Activated CD4-positive, alpha-beta T cell treated with anti-CD3 and anti-CD28 coated beads for 1 hour (primary cell): ENCODE measurements at places on chromosomes 2 and 18.
A peak's percentile ranks its signal among the peaks of the same experiment; 100 is the strongest.

DNA sequence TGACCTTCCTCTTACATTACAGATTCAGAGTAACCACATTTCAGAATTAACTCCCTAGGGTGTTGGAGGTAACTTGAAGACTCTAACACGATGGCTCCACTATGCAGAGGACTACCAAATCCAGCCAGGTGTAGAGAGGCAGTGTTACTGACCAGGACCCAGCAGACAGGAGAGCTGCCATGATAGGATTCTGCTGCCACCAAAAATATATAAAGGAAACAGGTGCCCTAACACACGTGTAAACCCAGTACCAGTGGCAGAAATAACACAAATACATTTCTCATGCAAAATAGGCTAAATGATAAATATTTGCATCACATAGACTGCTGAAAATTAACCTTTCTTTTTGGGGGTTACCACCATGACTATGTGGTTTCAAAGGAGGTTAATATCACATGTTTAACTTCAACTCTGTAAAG lies 7.0 kb downstream of the ZBTB14 start:
- DNase-seq, result no peak

DNA sequence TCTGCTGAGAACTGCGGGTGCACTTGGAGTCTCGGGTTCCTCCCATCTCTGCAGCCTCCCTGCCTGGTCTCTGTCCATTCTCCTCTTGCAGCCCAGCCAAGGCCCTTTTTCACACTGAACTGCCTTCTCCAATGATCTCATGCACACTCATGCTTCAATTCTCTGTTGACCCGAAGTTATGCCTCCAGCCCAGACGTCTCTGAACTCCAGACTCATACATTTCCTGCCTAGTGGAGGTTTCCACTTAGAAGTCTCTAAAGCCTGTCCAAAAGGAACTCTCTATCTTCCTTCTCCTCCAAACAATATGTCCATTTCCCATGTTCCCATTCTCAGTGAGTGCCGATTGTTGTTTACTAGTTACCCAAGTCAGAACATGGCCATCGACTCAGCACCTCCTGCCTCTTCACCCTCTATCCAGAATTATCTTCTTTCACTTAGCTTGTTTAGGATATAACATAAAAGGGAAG lies 155.2 kb downstream of the IRS1 start:
- no peak for DNase-seq

GRCh38 chr2:233414777-233415570 lies 60.7 kb downstream of the DGKD start:
- no peak for DNase-seq

DNA sequence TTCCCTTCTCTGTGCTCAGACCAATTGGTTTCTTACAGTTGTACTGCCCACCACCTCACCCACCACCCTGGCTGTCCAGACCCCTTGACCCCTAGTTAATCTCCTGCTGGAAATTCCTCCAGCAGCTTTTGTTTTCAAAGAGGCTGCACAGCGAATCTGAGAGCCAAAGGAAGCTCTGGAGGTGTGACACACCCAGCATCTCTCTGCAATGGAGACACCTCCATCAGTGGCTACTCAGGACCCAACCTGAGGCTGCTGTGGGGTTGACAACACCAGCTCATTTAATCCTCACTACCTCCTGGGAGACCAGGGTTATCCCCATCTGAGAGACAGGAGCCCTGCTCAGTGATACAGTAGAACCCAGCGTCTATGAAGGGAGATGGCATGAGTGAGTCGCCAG lies 86.4 kb downstream of the BIN1 start:
- no peak for DNase-seq

GRCh38 chr2:240719676-240720545 lies 28.2 kb downstream of the AQP12A start:
- no peak for DNase-seq

GRCh38 chr2:217307023-217307422 lies 447.2 kb upstream of the TNP1 start:
- no peak for DNase-seq

- no peak for DNase-seq
Observed at GRCh38 chr2:25894135-25894830, 16.0 kb upstream of the ASXL2 start.

- DNase-seq, result no peak
Observed at GRCh38 chr2:45598545-45598944, 12.5 kb downstream of the SRBD1 start.

GRCh38 chr18:79522451-79523205 lies 126.9 kb downstream of the NFATC1 start:
- DNase-seq, result peak; percentile 54

DNA sequence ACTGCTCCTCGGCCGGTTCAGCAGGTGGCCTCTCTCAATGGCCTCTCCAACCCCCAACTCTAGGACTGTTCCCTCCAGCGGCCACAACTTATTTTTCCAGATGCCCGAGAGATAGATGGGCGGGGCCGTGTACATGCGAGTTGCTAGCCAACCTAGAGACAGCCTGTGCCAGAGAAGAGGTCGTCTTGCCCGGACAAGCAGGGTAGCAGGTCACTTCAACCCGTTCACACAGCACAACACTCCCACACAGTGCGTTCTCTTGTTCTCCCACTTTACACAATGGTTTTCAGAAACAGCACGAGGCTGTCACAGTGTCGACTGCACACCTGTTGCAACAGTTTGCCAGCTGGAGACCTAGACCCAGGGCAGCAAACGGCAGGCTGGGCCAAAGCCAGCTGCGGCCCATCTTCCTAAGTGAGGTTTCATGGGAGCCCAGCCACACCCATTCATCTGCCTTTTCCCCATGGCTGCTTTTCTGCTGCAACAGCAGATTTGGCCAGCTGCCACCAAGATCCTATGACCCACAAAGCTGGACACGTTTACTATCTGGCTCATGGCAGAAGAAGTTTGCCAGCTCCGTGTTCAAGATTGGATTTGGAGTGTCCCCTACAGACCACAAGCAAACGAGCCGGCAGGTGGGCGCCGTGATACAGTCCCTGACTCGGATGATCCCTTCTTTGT lies 7.3 kb upstream of the PRLH start:
- no peak for DNase-seq

DNA sequence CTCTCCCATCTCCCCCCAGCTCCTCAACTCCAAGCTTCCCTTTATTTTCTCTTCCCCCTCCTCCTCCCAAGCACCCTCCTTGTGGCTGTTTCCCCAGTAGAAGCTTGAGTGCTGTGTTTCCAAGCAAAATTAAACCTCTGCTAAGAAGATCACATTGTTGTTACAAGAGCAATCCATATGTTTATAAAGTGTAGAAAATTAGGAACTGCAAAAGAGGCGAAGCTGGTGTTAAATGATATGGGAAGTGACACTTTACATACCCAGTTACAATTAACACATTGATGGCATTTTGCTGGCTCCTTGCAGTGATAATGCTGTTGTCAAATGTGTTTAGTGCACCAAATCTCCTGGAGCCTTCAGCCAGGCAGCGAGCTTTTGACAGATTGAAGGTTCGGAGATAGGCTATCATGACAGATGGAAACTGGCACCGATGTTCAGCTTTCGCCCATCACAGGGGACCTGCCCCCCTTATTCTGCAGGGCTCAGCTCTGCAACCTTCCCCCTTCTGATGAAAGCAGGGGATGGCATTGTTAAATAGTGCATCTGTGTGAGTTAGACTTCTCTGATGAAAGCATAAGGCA lies 259.8 kb upstream of the ATP5MC3 start:
- no peak for DNase-seq

GRCh38 chr2:120195553-120195952 lies 27.6 kb downstream of the TMEM185B start:
- DNase-seq, result no peak

GRCh38 chr18:24200494-24201290 lies 61.8 kb downstream of the CABYR start:
- no peak for DNase-seq

DNA sequence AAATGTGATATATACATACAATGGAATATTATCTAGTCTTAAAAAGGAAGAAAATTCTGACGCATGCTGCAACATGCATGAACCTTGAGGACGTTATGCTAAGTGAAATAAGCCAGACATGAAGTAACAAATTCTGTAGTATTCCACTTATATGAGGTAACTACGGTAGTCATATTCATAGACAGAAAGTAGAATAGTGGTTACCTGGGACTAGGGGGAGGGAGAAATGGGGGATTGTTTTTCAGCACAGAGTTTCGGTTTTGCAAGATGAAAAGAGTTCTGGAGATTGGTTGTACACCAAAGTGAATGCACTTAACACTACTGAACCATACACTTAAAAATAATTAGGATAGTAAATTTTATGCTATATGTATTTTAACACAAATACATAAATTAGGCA lies 215.9 kb upstream of the FBXO11 start:
- no peak for DNase-seq

DNA sequence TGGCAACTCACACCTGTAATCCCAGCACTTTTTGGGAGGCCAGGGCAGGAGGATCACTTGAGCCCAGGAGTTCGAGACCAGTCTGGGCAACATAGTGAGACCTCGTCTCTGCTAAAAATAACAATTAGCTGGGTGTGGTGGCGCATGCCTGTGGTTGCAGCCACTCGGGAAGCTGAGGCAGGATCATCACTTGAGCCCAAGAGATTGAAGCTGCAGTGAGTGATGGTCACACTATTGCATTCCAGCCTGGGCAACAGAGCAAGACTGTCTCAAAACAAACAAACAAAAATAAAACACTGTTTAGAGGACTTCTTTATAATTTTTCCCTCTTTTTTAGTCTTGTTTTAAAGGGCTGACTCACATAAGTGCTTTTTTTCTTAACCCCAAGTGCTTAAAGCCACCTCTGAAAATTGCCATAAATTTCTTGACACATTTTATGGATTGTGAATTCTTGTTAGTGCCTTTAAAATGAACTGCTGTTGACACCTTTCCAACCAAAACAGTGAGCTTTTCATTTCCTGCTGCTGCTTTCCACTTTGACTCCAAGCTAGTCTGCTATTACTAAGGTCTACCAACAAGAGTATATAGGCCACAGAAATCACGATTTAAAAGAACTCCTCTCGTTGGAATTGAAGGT lies 41.7 kb downstream of the CYP20A1 start:
- no peak for DNase-seq

- DNase-seq, result no peak
Observed at GRCh38 chr2:186125625-186126024, 360.4 kb upstream of the ZC3H15 start.

DNA sequence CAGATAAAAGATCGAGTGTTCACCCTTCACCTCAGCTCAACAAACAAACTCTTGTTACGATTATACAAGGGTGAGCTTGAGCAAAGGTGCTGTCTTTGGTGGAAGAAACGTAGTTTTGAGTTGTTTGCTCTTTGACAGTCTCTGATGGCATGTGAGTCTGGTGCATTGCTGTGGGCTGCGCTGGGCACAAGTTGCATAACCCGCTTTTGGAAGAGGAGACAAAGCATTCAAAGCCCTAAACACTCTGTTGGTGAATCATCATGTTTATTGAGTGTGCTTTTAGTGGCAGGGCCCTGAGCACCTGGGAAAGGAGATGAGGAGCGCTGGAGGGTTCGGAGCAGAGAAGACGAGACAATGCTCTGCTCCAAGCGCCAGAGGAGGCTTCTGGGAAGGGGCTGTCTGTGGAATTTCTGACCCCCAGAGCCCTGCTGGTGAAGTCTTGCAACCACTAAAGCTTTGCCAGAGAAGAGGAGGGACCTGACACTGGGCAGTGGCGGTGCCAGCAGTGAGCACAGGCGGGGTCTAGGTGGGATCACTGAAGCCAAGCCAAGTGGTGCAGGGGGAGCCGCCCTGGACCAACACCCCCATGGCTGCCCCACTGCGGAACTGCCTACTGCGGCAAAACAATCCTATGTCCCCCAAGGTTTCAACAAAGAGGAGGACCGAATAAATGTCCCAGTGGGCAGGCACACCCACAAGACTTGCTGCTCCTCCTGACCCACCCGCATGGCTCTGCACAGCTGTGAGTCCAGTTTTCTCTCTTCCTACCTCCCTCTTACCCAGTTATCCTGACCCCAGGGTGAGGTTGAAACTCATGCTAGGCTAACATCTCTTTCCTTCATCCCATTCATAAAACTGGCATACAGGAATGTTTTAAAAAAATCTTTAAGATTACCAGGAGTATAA lies 64.0 kb downstream of the TNFRSF11A start:
- DNase-seq, result no peak

DNA sequence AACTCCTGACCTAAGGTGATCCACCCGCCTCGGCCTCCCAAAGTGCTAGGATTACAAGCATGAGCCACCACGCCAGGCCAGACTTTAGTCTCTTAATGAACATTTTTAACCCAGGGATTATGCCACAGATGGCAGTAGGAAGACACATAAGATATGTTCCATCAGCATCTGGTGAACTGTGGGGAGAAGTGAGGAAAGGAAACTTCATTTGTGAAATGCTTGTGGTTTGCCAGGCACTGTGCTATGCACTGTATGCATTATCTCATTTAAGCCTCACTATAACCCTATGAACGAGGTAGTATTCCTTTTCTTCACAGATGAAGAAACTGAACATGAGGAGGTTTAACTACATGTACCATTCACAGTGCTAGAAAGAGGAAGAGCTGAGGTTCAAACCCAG lies 29.3 kb downstream of the PTRHD1 start:
- DNase-seq, result no peak

- DNase-seq, result no peak
Observed at GRCh38 chr2:203815541-203815898, 52.1 kb upstream of the CTLA4 start.

- no peak for DNase-seq
Observed at GRCh38 chr2:88606371-88607030, 20.8 kb downstream of the EIF2AK3 start.

GRCh38 chr18:39313992-39314391 lies 1748.4 kb upstream of the CELF4 start:
- DNase-seq, result no peak

GRCh38 chr2:179447839-179448447 lies 183.3 kb upstream of the SESTD1 start:
- no peak for DNase-seq

GRCh38 chr2:191994749-191995148 lies 147.9 kb upstream of the CAVIN2 start:
- DNase-seq, result no peak
